ENCODE measurements at places on chromosomes 16 and 17. TPM values are rescaled to one million over a fixed set of nuclear protein-coding genes. Genes with fewer than 3 reads are reported as not detected.
A peak's percentile ranks its signal among the peaks of the same experiment; 100 is the strongest.

The KRTAP4-3 gene
- not detected for total RNA-seq

The GAST gene
- not detected for total RNA-seq

The TMEM100 gene
- 9.2 TPM for total RNA-seq

The CIITA gene
- total RNA-seq: 0.98 TPM

The KDM6B gene
- total RNA-seq: 5.4 TPM

The CLDN7 gene
- 0.71 TPM for total RNA-seq

The SRCIN1 gene
- total RNA-seq: 0.75 TPM

The PCYT2 gene
- total RNA-seq: 9.0 TPM

The PARN gene
- total RNA-seq: 13.6 TPM

The KLHL10 gene
- total RNA-seq: 0.09 TPM

The KRTAP16-1 gene
- not detected for total RNA-seq

The MYLK3 gene
- total RNA-seq: 14.8 TPM

- DNase-seq: no peak
Observed at GRCh38 chr16:57412584-57412983, 8.0 kb downstream of the CCL17 start.

DNA sequence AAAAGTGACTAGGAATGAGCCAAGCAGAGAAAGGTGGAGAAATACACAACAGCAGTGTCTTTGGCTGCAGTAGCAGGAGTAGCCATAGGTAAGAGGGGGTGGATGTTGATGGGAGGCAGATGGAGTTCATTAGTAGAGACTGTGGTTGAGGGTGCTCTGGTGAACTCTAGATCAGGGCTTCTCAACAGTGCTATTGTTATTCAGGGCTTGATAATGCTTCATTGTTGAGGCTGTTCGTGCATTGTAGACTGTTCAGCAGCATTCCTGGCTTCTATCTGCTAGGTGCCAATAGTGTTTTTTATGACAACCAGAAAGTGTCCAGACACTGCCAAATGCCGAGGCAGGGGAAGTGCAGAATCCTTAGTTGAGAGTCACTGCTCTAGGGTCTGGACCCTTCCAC, 3.6 kb downstream of the ALKBH5 start:
- no peak for DNase-seq

- DNase-seq: no peak
Observed at GRCh38 chr17:57408071-57408811, 151.9 kb downstream of the MSI2 start.

- no peak for DNase-seq
Observed at GRCh38 chr16:85729452-85730185, 21.3 kb downstream of the C16orf74 start.

GRCh38 chr17:32266051-32266388, 388 bp downstream of the RHBDL3 start:
- DNase-seq: no peak

GRCh38 chr17:36510636-36511035, 24.0 kb downstream of the MYO19 start:
- DNase-seq: no peak

- no peak for DNase-seq
Observed at GRCh38 chr17:72110942-72111318, 9.9 kb upstream of the SOX9 start.

GRCh38 chr17:40180694-40181093, 3.4 kb downstream of the RAPGEFL1 start:
- DNase-seq: no peak

DNA sequence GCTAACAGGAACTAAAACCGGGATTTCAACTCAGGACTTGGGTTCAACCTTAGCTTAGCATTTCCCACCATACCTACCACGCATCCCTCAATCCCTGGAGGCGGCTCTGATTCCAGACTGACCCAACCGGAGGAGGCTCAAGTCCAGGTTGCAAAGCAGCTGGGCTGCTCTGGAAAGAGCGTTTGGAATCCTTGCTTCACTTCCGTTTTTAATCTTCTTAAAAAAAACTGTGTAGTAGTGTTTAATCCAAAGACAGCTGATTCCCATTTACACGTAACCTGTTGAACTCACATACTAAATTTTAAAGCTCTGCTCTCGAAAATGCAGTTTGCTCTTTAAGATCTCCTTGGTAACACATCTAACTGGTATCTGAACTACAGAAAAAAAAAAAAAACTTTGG, 50.0 kb downstream of the NXN start:
- peak; percentile 92 for DNase-seq

- no peak for DNase-seq
Observed at GRCh38 chr16:66924527-66925321, 611 bp downstream of the RRAD start.

DNA sequence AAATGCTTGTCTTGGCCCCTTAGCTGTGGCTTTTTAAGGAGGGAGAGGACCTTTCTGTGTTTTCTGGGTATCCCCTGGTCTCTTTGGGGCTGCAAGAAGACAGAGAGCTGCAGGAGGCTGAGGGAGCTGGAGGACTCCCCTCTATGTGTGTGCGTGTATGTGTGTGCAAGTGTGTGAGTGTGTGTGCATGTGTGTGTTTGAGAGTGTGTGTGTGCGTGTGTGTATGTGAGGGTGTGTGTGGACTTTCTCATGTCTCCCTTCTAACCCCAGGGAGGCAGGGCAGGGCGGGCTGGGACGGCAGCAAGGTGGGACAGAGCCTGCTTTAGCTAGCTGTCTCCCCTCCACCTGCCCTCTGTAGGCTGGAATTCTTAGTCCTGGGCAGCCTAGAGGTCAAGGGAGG, 1.9 kb downstream of the PRSS54 start:
- no peak for DNase-seq

DNA sequence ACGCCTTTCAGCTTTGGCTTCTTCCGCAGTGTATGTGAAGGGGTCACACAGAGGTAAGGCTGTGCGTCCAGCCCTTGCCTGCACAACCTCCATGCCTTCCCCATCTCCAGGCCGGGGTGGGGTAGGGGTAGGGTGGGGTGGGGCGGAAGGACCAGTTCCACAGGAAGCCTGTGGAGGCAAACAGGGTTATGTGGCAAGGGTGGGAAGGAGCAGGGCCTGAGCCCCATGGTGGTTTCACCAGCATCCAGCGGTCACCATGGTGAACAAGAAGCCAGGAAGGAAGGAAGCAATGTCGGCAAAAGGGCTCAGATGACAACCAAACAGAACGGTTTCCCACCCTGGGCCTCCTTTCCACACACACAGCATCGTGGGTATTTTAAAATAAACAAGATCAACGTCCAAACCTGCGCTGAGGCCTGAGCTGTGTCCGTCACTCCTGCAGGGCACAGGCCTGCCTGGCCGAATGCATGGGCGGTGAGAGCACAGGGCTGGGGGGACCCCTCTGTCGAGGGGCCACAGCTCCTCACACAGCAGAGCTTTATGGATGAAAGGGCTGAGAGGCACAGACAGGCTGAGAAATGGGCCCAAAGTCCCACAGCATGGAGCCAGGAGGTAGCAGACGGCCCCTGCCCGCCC, 80.5 kb downstream of the ZNF778 start:
- no peak for DNase-seq

GRCh38 chr17:64064331-64064730, 43.9 kb upstream of the ICAM2 start:
- DNase-seq: no peak

- DNase-seq: no peak
Observed at GRCh38 chr17:64138441-64138840, 8.5 kb upstream of the ERN1 start.

DNA sequence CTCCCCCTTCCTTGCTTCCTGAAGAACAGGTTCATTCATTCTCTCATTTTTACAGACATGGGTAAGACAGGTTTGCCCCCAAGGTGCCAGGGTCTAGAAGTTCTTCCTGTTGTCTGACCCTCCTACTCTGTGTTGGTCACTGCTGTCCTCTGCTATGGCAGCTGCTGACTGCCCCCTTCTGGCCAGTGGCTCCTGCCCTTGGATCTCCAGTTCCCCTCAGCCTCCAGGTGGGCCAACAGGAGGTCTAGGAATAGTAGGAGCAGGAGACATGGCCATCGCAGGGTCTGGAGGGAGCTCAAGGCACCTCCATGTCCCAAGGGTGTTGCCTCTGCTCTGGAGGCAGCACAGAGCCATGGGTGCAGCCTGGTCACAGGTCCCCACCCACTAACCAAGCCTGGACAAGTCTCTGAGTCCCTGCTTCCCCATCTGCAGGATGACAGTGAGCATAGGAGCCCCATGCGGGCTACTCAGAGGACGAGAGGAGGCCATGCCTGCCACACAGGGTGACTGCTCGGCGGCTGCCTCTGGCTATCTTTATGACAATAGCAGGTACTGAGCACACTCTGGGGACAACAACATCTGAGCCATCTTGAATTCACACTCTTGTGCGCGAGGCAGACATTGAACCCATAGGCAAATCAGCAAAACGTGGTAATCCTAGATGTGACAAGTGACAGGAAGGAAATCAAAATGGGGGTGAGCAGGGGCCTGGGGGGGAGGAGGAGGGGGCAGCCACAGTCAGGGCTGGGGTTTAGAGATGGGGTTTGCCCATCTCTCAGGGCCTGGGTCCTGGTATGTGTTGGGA, 27.0 kb upstream of the NXPH3 start:
- peak; percentile 44 for DNase-seq

- DNase-seq: no peak
Observed at GRCh38 chr17:22303865-22304264, 611.5 kb downstream of the KCNJ18 start.

DNA sequence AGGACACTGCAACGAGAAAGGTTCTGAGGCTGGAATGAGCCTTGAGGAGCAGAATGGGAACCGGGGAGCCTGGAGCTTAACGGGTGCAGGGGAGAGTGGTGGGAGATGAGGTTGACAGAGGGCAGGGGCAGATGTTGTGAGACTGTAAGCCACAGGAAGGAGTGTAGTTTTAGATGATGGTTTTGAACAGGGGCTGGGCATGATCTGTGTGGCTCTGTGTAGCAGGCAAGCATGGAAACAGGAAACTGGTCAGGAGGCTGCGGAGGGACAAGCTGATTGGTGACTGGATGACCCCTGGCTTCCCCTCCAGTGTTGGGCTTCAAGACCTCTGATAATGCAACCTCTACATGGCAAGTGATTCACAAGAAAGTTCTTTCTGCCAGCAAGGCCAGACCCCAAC, 1.4 kb upstream of the CNGB1 start:
- no peak for DNase-seq

GRCh38 chr17:81387100-81388090, 7.9 kb upstream of the BAHCC1 start:
- peak; percentile 91 for DNase-seq

- no peak for DNase-seq
Observed at GRCh38 chr17:385836-386140, 33.2 kb upstream of the RPH3AL start.
